ENCODE measurements at places on chromosomes 2 and 18.

DNA sequence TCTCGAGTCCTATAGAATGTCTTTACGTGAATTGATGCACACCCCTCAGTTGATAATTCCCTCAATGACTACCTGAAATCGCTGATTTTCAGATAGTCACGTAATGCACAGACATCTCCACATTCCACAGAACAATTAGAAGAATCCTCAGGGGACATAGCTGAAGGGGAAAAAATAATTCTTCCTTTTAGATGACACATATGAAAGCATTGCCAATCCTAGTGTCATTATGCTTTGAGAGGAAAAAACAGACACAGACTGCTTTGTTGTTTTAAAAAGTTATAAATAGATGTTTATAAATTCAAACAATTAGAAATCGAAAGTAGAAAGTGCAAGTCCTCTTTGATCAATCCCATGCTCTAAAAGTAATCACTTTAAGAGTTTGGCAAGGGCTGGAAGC lies 100.6 kb upstream of the FN1 start:
- DNase-seq: no peak

GRCh38 chr2:240627736-240628506 lies 2.6 kb downstream of the GPR35 start:
- no peak for DNase-seq

DNA sequence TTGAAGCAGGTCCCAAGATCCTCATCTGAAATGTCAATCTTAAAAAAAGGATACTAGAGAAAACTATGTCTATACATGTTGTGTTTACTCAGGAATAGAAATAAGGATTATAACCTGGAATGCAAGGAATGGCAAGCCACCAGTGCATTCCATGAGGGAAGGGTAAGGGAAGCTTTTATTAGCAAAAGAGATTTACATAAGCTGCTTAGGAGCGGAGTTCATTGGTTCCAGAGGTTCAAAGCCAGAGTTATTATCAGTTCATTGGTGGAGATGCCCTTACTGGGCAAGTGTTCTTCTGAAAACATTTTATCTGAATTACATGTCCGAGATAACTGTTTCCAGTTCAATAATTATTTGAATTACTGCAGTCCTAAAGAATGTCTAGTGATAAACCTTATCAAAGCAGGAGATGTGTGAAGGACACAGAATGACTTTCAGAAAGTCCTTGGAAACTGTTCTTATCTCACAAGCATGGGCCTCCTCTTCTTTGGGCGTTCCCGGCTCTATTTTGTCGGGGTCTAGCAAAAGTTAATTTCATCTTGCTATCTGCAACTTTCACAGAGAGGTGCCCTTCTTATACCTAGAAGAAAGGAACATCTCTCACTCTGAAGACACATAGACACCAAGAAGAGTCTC lies 23.5 kb downstream of the COMMD1 start:
- no peak for DNase-seq

DNA sequence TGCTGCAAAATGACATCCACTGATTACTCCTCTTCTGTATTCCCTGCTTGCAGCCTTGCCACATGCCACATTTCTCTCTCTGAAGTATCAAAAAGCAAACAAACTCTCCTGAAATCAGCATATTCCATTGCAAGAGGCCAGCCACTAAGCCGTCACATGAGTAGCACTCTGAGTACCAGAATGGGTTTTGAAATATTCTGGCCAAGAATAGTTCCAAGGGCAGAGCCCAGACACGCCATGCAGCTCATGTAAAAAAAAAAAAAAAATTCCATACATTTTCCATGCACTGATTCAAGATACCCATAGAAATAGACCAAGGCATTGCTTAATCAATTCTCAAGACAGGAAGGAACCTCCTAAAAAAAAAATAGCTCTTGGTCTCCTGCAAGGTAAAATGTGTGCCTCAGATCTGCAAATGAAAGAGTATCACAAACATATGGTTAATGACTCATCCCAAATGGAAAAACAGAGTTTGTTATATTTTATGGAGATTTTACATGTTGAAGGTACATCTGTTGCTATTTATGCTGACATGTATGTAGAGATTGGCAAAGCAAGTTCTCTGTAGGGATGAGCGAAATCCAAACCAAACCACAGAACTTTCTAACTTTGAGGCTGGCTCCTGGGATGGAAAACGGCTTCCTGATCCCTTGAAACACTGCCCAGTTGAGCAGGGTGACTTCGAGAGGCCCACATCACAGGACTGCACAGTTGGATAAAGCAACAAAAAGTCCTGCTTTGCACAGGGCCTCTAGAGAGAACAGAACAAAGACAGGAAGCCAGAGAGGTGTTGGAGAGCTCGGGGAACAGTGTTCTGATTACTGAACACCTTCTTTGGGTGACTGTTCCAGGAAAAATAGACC lies 346.2 kb downstream of the ZNF521 start:
- DNase-seq: no peak

GRCh38 chr2:242020196-242021004 lies 150.9 kb downstream of the RTP5 start:
- DNase-seq: no peak

- DNase-seq: no peak
These were observed 4.4 kb downstream of the SPATA3 start for GRCh38 chr2:231000211-231000904.

DNA sequence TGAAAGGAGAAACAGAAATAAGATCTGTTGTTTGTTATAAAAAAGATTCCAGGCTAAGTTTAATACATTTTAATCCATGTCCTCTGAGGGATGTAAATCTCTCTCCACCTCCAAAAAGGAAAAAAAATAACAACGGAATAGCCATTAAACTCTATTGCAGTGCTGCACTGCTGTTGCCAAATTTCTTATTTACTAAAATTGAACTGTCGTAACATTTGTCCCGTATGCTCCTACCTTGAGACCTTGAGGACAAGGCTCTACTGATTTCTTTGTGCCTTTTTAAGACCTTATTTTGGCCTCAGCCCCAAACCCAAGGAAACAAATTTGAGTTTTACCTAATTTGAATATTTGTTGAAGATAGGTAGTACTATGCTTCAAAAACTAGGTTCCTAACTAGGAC lies 56.4 kb downstream of the FRZB start:
- DNase-seq: no peak

GRCh38 chr18:33826151-33826550 lies 248.1 kb downstream of the ASXL3 start:
- DNase-seq: no peak

DNA sequence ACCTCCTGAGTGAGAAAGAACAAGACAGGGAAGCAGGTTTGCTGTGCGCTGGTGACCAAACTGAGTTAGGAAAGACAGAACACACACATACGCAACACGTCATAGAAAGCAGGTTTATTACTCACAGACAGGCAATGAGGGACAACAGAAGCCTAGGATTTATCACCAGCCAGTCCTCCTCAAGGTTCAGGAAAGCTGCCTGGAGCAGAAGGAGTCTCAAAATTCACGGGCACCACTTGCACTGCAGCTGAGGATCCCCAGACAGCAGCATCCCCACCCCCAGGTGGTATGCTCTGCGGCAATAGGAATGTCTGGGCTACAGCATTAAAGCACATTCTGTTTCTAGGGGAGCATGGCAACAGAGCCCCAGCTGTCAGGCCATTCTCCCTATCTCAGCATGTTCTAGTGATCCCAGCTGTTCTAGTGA lies 284.4 kb upstream of the RGPD4 start:
- no peak for DNase-seq

Data from LoVo (cell line).